Posterior vena cava (tissue), 2 donors: ENCODE measurements at places on chromosomes 4 and X. TPM values are rescaled to one million over a fixed set of nuclear protein-coding genes. Genes with fewer than 3 reads are reported as not detected.

DNA sequence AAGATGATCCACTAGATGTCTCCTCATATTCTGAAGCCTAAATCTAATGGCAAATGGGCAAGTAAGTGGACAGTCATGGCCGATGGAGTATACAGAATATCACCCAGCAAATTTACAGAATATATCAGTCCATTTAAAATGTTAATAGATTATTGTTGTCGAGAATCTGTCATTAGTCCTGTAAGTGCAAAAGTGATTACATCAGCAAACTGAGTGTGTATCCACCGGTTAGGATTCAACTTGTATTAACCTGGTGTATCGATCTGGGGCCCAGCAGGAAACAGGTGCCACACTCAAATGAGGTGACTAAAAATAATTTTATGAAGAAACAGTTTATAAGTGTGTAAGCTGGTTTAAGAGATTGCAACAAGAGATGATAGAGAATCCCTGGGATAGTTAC is 367.9 kb upstream of the FAM47C start:
- no peak for DNase-seq

DNA sequence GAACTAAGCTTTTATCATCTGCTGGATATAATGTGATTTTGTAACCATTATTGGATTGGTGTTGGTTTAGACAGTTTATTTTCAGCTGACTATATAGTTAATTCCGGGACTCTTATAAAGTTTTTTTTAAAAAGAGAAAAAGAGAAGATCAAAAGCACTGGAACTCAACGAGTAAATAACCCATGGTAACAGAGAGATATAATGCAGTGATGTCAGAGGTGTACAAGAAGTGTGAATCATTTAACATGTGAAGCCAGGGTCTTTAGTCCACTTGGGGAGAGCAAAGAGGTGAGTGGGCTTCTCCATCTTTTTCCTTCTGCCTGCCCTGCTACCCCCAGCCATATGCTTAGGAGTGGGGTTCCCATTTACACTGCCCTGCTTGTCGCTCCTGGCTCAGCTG is 3.2 kb downstream of the TMEM165 start:
- no peak for DNase-seq

DNA sequence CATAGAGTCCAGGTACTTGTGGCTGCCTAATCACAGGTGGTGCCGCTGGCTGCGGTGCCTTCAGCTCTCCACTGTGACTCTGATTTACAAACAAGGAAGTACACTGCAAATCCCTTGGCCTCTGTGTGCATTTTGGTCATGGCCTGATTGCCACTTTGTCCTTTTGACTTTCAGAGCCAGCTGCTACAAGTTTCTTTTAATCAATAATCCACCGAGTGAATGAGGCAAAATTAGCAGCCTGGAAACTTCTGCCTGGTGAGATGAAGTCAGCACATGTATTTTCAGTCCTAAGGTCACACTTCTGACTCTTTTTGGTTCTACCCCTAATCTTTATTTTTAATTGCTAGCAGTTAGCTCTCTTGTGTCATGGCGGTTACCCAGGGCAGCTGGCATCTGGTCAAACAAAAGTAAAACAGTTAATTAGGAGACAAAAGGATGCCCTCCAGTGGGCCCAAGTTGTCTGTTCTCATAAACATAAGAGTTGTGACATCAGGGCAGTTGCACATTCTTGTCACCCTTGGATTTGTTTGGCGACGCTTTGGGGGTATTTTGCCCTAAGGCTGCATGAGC is 62.3 kb upstream of the LNX1 start:
- DNase-seq = no peak

DNA sequence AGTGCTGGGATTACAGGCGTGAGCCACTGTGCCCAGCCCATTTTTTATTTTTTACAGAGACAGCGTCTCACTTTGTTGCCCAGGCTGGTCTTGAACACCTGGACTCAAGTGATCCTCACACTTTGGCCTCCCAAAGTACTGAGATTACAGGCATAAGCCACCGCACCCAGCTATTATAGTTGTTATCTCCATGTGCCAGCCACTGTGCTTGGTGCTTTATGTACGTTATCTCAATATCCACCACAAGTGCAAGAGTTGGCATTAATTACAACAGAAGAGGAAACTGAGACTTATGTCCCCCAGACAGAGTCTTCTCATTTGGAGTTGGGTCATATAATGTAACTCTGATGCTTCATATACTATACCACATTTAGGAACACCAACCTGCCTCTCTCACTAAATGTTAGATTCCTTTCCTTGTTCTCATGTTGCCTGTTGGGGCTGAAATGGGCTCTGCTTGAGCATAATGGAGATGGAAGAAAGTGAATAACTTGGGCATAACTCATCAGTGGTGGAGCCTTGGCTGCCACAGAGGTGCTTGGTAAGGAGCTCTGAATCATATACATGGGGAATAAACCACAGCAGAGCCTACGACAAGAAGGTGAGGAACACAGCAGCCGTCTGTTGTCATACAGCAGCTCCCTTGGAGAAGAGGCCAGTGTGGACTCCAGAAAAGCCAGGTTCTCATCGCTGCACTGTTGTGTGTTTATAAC is 84.3 kb downstream of the SPRY1 start:
- no peak for DNase-seq

DNA sequence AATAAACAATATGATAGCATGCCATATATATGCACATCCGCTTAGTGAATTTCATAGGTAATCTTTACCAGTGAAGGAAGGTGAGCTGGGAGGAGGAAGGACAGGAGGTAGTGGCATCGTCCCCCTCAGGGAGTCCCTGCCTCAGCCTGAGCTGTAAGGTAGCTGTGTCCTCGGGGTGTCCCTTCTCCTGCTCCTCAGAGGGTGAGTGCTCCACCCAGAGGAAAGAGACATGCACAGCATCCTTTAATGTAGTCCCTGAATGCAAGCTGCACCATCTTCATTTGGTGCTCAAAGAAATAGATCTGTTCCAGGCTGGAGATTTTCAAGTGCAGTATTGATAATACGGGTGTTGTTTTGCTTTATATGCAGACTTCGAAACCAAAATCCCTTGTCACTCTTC is 330.4 kb upstream of the SFRP2 start:
- DNase-seq = no peak

- no peak for DNase-seq
These were observed 1.5 kb downstream of the MSANTD1 start for GRCh38 chr4:3250438-3250955.

Gene SLC9B1
- total RNA-seq = 1.4 TPM

Gene ITGB1BP2
- total RNA-seq = 13.0 TPM

Gene LNX1
- 3.7 TPM for total RNA-seq

Gene SPATA4
- 0.76 TPM for total RNA-seq

Gene CXCL11
- not detected for total RNA-seq

Gene BEND2
- not detected for total RNA-seq

Gene ADAD1
- not detected for total RNA-seq
